ENCODE measurements at places on chromosomes 7 and 10.

GRCh38 chr10:31034098-31034909 is 2.6 kb upstream of the ZNF438 start:
- DNase-seq: no peak

DNA sequence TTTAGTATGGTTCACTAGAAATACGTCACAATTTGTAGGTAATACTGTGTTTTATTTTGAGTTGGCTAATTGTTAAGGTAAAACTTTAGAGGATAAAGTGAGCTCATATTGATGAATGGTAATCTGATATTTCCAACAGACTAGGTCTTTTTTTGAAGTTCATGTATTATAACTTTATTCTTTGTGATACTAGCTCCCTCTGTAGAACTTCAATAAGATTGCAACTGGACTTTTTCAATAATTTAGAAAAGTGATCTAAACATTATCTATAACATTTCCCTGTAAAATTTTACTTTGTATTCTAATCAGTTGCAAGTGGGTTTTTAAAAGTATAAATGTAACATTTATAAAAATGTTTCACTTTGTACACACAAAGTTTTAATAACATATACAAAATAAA is 83.5 kb downstream of the ADK start:
- DNase-seq: no peak

DNA sequence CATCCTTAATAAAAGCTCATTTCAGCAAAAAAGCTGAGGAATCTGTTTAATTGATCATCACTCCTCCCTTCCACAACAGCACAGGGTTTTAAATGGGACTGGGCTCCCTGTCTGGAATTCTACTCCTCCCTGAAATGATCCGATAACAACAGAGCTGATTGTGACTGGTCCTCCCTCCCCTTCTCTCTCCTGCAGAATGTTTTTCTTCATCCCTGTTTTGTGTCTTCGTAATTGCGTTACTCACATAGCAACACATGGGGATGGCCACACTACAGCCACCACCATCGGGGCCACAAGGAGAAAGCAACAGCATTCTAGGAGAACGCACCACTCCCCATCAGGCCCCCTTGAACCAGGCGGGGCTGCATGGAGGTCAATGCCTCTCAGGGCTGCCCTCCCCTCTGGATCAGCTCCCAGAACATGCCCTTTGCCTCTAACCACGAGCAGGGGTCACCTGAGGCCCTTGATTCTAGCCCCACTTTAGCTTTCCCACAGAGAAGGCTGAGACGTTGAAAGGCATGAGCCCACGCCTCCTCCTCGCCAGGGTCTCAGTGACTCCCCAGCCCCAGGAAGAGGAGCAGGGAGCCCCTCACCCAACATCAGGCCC is 152.6 kb downstream of the PLXNA4 start:
- DNase-seq: no peak

DNA sequence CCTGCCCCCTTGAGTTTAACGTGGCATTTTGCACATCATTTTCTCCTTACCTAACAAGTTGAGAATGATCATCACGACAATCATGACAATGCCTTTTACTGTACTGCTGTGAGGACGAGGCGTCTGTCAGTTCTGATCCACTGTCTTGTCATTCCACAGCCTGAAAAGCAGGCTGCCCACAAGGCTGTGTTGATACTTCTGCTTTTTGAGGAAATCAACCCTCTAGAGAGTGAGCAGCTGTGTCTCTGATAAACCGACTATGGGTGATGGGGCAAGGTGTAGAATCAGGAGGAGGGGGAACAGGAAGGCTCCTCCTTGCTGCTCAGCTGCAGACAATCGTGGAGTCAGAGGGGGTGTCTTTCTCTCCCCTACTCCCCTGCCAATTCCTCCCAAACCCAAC is 30.6 kb upstream of the C10orf120 start:
- DNase-seq: no peak

GRCh38 chr7:2718296-2718965 is 30.4 kb downstream of the AMZ1 start:
- DNase-seq: no peak

DNA sequence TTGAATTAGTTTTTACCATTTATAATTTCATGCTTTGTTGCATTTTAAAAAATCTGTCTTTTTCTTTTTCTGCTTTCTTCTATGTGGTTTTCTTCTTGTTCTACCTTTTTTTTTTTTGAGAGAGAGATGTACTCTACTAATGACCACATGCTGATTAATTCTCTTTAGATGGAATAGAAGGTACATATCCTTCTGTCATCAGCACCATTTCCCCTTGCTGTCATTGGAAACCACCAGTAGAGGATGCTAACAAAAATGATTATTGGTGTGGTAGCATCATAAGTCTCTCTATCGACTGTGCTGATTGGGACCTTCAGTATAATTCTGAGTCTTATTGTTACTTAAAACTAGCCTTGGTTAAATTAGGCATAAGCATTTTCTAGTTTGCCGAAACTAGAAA is 3.6 kb downstream of the ZEB1 start:
- no peak for DNase-seq

DNA sequence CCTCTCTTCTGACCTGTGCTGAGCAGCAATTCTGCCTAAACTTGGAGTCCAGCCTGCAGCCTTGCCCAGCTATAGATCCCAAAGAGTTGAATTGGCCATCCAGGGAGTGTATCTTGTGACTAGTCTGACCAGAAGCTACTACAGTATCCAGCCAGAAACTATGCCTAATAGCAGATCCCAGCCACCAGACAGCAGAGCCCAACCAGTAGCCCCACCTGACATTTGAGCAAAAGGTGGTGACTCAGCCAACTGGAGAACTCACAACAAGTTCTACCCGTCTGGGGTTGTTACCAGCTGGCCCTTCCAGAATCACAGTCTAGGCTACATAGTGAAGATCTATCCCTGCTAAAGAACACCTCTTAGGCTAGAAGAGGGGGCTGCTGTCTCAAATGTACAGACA is 315.0 kb downstream of the CRPPA start:
- DNase-seq: no peak

- DNase-seq: peak; percentile 22
Observed at GRCh38 chr10:44828508-44829142, 82.5 kb upstream of the TMEM72 start.

DNA sequence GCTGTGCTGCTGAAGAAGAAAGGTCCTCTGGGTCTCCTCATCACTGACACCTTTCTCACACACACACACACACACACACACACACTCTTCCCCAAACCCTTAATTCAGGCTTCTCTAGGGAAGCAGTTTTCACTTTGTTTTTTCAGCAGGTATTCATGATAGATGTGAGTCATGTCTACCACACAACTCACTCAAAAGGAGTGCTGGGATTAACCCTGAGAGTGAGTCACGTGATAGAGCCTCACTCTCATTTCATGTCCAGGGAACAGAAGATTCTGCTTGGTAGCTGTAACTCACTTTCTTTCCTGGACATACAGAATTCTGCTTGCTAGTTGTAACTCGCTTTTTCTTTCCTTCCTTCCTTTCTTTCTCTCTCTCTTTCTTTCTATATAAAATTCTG is 45.4 kb downstream of the VIM start:
- no peak for DNase-seq

- no peak for DNase-seq
Observed at GRCh38 chr7:22093001-22093400, 147.3 kb upstream of the CDCA7L start.

DNA sequence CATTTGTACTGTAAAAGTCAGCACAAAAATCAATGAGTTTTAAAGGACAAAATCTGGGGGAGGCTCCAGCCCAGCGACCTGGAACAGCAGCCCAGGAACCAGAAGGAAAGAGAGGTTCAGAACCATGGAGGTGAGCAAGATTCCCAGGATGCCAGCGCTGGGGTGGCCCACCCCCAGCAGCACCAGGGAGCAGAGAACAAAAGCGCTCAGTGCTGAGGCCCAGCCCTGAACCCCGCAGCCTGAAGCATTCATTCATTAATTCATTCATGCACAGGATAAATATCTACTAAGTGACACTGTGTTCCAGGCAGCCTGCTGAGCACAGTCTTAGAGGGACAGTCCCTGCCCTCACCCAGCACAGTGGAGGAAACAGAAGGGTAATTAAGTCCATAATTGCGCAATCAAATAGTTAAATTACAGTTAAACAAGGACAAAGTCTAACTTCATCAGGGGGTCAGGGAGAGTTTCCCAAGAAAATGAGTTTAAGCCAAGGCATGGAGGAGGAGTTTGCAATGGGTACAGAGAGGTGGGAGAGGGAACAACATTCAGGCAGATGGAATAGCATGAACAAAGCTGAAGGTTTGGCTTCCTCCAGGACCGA is 202.3 kb downstream of the GRID1 start:
- DNase-seq: no peak

GRCh38 chr7:100983451-100984187 is 14.3 kb downstream of the MUC12 start:
- DNase-seq: no peak

- DNase-seq: no peak
Observed at GRCh38 chr7:44390701-44391100, 65.3 kb upstream of the CAMK2B start.

DNA sequence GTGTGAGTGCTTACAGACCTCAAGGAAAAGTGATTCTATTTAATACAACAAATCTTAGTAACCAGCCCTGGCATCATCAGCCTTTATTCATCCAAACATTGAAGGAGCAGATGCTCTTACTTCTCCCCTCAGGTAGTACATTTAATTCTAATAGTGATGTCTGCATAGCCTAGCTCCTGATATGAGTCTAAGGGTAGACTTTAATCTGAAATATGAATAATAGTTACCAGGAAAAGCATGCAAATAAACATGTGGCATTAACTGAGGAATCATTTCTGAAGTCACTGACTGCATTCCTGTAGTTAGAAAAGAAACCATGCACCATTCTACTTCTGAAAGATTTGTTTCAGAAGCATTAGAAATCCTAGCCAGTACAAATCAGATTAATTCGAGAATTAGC is 25.7 kb upstream of the LMBR1 start:
- DNase-seq: no peak

DNA sequence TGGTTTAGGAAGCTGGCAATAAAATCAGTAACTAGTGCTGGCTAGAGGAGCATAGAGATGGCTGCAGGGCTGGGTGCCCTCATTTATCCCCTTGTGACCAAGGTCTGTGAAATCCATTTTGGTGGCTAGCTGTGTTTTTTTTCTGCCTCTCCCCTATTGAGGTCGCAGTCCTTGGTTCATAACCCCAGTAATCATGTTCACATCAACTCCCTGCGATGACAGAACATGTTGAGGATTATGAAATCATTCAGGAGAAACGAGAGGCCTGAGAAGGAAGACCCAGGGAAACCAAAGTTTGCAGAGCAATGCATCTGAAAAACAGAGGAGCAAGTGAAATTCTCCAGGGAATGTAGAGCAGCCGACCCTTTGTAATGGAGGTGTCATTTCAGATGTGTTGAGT is 126.9 kb downstream of the TACC2 start:
- no peak for DNase-seq

DNA sequence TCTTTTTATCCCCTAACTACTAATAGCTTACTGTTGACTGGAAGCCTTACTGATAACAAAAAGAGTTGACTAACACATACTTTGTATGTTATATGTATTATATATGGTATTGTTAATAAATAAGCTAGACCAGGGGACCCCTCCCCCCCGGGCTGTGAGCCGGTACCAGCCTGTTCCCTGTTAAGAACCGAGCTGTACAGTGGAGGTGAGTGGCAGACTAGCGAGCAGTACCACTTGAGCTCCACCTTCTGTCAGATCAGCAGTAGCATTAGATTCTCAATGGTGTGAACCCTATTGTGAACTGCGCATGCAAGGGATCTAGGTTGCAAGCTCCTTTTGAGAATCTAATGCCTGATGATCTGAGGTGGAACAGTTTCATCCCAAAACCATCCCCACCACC is 377.0 kb downstream of the IPMK start:
- no peak for DNase-seq

GRCh38 chr7:22992874-22993840 is 20.8 kb downstream of the HYCC1 start:
- DNase-seq: no peak

DNA sequence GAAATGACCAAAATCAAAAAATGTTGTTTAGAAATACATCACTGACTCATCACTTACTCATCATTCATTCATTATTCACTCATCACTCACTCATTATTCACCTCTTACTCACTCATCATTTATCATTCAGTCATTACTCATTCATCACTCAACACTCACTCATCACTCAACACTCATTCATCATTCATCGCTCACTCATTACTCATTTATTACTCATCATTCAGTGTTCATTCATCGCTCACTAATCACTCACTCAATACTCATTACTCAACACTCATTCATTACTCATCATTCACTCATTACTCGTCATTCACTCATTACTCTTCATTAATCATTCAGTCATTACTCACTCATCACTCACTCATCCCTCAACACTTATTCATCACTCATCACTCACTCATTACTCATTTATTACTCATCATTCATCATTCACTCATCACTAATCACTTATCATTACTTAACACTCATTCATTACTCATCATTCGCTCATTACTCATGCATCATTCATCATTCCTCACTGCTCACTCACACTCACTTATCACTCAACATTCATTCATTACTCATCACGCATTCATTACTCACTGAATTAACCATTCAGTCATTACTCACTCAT is 238.5 kb downstream of the ADARB2 start:
- DNase-seq: no peak

- no peak for DNase-seq
Observed at GRCh38 chr7:132298790-132299189, 277.5 kb downstream of the PLXNA4 start.

DNA sequence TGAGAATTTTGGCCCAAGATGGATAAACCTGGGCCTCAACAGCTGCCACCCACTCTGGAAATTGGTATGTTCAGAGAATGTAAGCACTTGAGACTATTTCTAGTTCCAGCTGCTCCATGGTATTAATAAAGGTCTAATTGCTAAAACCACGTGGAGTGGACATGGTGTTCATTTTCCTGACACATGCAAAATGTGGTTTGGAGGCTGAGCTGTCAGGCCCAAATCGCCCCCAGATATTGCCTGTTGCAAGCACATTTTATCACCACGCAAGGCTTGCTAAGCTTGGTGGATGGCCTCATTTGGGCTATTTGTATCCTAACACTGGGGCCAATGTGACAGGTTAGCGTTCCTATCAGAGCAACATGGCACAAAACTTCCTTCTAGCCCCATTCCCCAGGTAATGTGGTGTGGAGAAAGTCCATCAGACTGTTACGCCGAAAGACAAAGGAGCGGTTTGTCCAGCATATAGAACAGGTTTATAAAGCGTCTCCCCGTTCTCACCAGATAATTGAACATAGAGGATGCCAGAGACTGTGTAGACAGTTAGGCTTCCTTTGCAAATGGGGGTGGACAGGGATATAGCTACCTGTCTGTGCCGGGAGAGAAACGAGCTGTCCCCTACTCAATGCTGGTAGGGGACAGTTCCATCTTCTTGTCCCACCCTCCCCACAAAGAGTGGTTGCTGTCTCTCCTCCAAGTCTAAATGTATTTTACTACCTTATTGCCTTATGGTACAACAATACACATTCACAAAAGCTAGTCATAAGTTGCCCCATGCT is 78.0 kb upstream of the ANKRD1 start:
- DNase-seq: no peak

- DNase-seq: no peak
Observed at GRCh38 chr7:90485734-90486316, 16.4 kb downstream of the PTTG1IP2 start.

- DNase-seq: no peak
Observed at GRCh38 chr10:20870834-20871233, 26.3 kb downstream of the NEBL start.
